ENCODE measurements at places on chromosomes 5 and 9. TPM values are rescaled to one million over a fixed set of nuclear protein-coding genes. Genes with fewer than 3 reads are reported as not detected.

DNA sequence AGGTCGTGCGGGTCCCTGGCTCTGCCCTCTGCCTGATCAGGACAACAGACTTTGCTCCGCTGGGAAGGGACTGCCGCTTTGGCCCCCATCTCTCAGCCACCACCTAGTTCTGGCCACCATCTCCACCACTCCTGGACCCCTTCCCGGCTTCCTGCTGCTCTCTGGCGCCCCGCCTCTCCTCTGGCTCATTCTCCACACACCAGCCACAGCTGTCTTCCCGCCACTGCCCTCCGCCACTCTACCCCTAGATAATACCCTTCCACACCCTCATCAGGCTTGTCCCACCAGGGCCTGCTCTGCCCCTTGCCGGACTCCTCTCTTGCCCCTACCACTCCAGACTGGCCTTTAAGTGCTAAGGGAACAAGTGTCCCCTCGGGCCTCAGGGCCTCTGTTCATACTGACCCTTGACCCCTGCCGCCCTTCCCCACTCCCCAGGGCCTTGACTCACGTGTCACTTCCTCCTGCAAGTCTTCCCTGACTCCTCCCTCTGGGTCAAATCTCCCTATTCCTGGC is 3.0 kb upstream of the CDX1 start:
- DNase-seq, result peak; percentile 88

DNA sequence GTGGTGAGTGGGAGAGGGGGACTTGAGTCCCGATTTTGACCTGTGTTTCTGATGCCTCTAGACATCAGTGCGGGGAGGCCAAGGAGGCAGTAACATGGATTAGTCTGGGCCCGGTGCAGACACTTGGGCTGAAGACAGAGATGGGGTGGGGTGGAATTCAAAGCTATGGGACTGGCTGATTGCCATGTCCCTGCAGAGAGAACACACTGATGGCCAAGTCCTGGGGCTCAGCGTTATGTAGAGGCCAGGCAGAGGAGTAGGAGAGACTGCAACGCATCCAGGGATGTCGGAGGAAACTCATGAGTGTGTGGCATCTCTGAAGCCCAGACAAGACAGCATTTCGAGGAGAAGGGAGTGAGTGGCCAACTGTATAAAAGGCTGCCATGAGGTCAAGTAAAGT is 30.1 kb downstream of the PSD2 start:
- DNase-seq, result no peak

ACTBL2 gene
- total RNA-seq, result not detected

GRCh38 chr5:73394610-73395009 is 54.0 kb downstream of the FOXD1 start:
- no peak for DNase-seq

KCNV2 gene
- total RNA-seq, result not detected

DNA sequence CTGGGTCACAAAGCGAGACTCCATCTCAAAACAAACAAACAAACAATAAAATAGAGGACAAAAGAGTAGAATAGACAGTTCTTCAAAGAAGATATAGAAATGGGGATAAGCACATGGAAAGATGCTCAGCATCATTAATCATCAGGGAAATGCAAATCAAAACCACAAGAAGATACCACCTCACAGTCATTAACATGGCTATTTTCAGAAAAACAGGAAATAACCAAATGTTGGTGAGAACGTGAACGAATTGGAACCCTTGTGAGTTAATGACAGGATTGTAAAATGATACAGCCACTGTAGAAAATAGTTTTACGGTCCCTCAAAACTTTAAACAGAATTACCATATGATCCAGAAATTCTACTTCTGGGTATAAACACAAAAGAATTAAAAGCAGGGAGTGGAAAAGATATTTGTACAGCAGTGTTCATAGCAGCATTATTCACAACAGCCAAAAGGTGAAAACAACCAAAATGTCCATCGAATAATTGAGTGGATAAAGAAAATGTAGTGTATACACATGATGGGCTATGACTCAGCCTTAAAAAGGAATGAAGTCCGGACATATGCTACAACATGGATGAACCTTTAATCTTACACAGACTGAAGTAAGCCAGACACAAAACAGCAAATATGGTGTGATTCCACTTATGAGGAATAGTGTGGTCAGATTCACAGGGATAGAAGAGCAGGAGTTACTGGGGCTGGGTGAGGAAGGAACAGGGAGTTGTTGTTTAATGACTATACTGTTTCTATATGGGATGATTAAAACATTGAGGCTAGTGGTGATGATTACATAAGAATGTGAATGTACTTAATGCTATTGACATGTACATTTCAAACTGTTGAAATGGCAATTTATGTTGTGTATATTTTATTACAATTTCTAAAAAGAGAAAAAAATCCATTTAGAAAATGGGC is 19.7 kb downstream of the OR2V2 start:
- no peak for DNase-seq

SLC25A2 gene
- not detected for total RNA-seq

TNC gene
- total RNA-seq, result 0.57 TPM

EQTN gene
- not detected for total RNA-seq

- peak; percentile 77 for DNase-seq
These were observed 49.3 kb upstream of the PPARGC1B start for GRCh38 chr5:149680810-149681221.

DNA sequence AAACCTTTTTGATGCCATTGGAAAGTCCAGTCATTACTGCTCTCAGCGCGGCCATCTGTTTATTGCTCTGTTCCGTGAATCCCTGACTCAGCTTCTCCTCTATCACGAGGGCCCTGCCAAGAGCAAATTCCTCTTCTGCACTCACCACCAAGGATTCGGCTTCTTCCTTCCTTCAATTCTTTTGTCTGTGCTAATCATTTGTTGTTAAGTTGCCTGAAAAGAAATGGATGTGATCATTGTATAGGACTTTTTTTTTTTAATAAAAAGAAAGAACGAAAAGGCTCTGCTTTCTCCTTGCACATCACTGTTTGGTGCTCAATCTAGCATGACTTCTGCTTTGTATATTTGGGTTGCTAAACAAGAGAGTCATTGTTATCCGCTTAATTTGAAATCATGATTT is 128.7 kb upstream of the PIK3R1 start:
- DNase-seq, result no peak

DNA sequence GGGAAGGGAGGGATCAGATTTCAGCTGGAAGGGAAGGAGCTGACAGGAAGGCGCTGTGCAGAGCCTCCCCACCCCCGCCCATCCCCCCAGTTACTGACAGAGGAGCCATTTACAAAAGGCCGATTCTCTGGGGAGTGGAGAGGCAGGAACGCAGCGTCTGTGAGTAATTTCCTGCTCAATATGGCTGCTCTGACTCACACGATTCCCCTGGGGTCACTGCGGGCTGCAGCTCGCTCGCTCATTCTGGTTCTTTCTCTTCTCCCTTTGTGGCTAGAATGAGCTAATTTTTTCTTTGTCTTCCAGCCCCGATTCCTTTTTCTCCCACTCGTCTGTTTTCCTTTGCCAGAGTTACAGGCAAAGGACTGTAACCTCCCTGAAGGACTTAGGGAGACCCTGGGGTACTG is 28.8 kb downstream of the PTPA start:
- peak; percentile 93 for DNase-seq

- no peak for DNase-seq
These were observed 790.8 kb downstream of the BRINP1 start for GRCh38 chr9:118578467-118578866.

DNA sequence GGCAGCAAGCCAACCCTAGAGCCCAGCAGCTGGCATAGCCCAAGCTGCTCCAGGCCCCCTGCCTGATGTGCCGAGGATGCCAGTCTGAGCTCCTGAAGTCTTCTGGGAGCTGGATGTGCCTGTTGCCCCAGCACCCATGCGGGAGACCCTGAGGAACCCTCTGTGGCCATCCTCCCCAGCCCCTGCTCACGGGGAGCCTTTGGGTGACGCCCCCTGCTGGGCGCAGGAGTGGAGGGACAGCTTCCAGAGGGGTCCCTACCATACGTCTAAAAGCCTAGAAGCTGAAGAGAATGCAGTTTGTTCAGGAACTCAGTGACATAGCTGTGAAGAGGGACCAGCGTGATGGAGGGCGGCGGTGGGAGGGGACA is 33.1 kb upstream of the MVB12B start:
- no peak for DNase-seq

EIF4EBP3 gene
- 11.7 TPM for total RNA-seq

DNA sequence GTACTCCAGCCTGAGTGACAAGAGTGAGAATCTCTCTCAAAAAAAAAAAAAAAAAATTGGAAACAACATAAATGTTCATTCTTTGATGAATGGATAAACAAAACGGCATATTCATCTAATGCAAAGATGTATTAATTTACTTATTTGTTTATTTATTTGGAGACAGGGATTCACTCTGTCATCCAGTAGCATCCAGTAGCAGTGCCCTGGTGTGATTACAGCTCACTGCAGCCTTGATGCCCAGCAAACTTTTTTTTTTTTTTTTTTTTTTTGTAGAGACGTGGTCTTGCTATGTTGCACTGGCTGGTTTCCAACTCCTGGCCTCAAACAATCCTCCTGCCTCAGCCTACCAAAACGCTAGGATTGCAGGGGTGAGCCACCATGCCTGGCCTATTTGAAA is 24.4 kb downstream of the OR2V2 start:
- DNase-seq, result no peak

STC2 gene
- total RNA-seq, result 10.4 TPM

ANKRD18A gene
- total RNA-seq, result 2.9 TPM

PCDHB12 gene
- 1.3 TPM for total RNA-seq

DNA sequence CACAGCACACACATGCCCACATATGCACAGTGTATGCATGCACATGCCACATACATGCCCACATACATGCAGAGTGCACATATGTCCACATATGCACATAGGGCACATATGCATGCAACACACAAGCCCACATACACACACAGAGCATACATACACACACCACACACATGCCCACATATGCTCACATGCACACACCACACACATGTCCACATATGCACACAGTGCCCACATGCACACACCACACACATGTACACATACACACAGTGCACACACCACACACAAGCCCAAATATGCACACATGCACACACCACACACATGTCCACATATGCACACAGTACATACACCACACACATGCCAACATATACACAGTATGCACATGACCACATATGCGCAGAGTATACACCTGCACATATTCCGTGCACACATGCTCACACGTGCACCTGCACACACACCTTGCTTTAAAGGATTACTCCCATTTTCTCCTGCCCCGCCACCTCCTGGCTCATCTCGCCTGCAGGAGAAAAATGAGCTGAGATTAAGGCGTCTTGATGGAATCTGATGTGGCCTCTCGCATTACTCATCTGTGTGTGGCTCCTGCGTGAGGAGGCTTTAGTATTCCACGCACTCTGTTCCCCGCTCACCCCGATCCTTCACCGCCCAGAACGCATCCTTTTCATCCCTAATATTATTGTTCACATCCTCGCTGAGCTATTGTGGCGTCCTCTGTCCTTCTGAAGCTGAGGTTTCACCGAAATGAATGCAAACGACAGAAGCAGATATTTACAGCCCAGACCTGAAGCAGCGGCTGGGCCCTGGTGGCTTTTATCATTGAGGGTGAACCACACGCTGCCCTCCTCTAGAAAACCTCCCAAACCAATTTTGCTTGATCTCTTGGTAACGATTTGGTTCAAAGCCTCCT is 182.7 kb downstream of the OLFM1 start:
- no peak for DNase-seq

GRCh38 chr9:124766815-124767554 is 4.1 kb downstream of the NR6A1 start:
- DNase-seq, result no peak
